Activated CD4-positive, alpha-beta T cell treated with anti-CD3 and anti-CD28 coated beads for 24 hours (primary cell): ENCODE measurements at places on chromosomes 3 and 15.

DNA sequence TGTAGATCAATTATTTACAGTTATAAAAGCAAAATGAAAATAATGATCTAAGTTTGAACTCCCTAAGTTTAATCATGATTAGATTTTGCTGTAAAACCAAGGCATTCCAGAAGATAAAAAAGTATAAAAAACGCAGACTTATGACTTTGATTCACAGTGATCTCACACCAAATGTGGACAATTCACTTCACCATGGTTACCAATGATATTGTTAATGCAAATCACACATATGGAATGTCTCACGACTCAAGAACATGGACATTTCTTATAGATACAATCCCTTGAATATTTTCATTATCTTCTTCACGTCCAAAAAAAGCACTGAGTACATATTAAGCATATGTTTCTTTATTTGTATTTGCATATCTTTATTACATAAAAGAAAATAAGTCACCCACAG lies 1054.2 kb downstream of the NAALADL2 start:
- DNase-seq, result no peak

- no peak for DNase-seq
These were observed 519.3 kb upstream of the CADM2 start for GRCh38 chr3:84439476-84439875.

GRCh38 chr3:123053107-123053506 lies 13.7 kb upstream of the PDIA5 start:
- DNase-seq, result no peak

GRCh38 chr3:4776980-4777581 lies 202.2 kb upstream of the BHLHE40 start:
- no peak for DNase-seq

DNA sequence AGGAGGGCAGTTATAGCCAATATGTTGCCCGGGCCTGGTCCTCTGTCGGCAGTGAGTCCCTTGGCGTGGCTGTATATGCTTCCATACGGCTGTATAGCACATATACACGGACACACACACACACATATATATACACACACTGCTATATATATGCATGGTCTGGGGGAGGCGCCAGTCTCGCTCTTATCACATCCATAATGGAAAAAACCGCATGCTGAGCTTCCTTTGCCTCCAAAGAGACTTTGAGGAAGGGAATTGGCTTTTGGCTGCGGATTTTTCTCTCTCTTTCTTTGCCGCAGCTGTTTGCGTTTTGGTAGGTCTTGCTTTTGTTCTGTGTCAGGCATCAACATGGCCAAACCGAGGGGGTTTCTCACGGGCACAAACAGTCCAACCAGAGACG lies 11.3 kb upstream of the TMEM115 start:
- no peak for DNase-seq

- no peak for DNase-seq
These were observed 80.7 kb upstream of the ALDH1L1 start for GRCh38 chr3:126261037-126261436.

DNA sequence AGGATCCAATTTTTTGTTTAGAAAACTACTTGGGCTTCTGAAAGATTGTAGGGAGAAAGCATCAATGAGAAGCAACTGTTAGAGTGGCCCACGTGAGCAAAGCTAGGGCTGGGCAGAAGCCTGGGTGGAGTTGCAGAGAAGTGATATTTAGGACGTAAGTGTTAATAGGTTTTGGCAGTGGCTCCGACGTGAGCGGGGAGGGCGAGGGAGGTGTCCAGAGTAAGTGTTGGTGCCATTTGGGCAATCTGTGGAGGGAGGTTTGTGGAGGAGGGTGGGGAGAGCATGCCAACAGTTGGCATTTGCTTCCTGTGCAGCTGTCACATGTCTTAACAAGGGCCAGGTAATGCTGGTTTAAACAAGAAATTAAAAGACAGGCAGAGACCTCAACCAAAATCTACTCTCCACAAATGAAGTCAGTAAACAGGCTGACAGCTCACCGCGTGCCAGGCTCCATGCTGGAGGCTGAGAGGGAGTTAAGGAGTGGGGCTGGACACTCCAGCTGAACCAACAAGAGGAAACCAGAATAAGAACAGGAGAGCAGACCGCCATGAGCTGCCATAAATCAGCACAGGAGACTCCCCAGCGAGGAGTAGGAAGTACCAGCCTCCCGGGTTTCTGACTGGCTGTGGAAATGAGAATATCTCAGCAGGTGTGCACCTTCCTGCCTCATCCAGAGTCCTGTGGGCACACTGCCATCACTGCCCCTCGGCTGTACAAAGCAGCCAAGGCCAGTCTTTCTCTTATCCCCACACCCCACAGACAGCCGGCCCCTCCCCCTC lies 232.6 kb downstream of the ABHD5 start:
- no peak for DNase-seq

- no peak for DNase-seq
These were observed 136.9 kb downstream of the NUP210 start for GRCh38 chr3:13282986-13283876.

- no peak for DNase-seq
These were observed 9.5 kb downstream of the NECTIN3 start for GRCh38 chr3:111081008-111081545.

DNA sequence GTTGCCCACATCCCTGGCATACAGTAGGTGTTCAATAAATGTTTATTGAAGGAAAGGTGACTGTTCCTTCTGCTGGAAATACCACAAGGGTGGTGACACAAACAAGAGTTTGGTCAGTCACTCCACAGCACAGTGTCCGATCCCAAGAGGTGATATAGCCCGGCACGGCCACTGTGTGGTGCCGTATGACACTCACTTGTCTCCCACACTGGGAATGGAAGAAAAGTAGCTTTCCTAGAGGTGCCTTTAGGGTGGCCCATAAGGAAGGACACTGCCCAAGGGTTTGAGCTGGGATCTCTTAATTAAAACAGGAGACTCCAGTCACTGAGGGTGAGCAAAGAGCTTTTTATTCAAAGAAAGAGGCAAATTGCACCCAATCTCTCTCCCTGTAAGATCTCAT lies 40.5 kb downstream of the TGM4 start:
- DNase-seq, result no peak

DNA sequence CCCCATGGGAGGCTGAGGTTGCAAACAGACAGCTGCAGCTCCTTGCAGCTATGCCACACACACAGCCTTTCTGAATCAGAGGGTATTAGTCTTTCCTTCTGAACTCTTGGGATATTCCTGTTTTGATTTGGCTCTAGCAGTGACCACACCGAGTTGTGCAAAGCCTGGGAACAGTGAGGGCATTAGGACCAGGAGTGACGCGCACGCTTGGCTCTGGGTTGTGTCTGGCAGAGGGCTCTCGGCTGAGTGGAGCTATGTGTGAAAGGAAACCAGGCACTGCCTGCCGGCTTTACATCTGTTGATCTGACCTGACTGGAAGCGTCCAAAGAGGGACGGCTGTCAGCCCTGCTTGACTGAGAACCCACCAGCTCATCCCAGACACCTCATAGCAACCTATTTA lies at the start of gene GALNT15:
TSS of gene GALNT15 (plus strand) at position 292 of the 400 bp plus-strand sequence. CDS start 472 bp downstream, outside the sequence.
- DNase-seq, result no peak

DNA sequence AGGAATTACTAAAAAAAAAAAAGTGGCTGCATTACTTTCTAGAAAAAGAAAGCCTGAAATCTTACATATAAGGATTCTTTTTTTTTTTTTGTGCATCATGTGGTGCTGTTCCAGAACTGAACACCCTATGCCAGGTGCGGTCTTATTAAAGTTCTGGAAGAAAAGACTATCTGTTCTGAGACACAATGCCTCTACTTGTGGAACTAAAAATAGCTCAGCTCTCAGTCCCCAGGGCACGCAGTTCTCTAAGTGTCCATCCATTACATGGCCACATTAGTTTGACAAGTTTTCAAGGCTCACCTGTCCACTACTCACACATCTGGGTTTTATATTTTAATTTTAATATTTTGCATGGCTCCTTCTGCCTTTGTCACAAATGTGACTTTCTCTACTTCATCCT lies 126.6 kb upstream of the ADAMTS9 start:
- DNase-seq, result no peak

DNA sequence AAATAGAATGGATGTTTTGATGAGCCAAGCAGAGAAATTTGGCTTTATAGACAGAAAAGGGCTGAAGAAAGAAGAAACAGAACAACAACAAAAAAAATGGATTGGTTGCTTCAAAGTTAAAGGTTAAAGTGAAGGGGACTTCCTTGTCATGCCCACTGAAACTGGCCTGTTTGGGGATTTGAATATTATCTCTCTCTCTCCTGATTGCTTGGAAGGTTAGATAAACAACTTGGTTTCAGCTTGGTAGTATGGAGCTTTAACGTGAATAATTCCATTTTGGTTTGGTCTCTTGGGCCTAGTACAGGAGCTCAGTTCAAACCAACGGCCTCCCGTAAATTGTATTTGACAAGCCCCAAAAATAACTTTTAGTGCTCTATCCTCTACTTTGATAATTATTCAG lies 70.8 kb upstream of the MBNL1 start:
- no peak for DNase-seq

GRCh38 chr3:87161417-87161816 lies 65.7 kb upstream of the CHMP2B start:
- DNase-seq, result no peak

GRCh38 chr3:27696906-27697305 lies 25.2 kb downstream of the EOMES start:
- DNase-seq, result no peak

- DNase-seq, result no peak
These were observed 113.4 kb downstream of the FBLN2 start for GRCh38 chr3:13662238-13662847.

- no peak for DNase-seq
These were observed 28.7 kb upstream of the LHFPL4 start for GRCh38 chr3:9582332-9582731.

- DNase-seq, result no peak
These were observed 67.1 kb downstream of the GRM7 start for GRCh38 chr3:6928064-6928463.

DNA sequence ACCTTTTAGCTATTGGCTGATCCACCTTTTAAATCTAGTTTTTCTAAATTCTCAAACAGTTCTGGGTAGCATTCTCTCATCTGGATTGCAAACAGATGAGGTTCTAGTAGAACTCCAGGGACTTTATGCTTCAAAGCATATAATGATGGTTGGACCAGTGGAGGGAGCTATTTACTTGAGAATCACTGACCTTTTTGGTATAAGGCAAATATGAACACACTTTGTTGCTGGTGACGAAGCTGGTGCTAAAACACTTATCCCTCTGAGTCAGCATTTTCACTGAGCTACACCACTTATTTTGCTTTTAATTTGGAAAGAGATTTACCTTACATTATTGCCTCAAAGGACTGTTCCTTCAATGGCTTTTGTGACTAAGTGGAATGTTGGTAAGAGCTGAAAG lies 58.6 kb upstream of the SLITRK3 start:
- DNase-seq, result no peak

GRCh38 chr3:17074559-17074958 lies 189.8 kb downstream of the PLCL2 start:
- DNase-seq, result no peak

- DNase-seq, result no peak
These were observed 88.9 kb downstream of the ASB7 start for GRCh38 chr15:100691321-100691720.

GRCh38 chr15:67914537-67915460 lies 75.0 kb upstream of the RNU6-1 start:
- no peak for DNase-seq

DNA sequence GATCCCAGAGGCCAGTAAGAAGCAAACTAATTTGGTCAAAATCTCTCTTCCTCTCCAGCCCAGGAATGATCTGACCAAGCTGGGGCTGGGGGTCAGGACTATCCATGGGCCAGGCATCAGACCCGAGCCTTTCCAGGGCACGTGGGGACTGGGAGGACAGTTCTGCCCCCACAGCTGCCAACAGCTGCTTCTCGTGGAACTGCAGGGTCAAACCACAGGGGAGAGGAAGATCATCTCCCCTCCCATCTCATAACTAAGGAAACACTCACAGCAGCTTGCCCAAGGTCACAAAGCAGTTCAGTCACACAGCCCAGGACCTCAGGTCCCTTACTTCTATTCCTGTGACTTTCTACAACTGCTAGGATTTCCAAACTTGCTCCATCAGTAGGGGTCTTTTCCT lies 47.1 kb downstream of the DAPK2 start:
- DNase-seq, result no peak

- DNase-seq, result no peak
These were observed 46.5 kb upstream of the CLDN18 start for GRCh38 chr3:137963463-137963862.

DNA sequence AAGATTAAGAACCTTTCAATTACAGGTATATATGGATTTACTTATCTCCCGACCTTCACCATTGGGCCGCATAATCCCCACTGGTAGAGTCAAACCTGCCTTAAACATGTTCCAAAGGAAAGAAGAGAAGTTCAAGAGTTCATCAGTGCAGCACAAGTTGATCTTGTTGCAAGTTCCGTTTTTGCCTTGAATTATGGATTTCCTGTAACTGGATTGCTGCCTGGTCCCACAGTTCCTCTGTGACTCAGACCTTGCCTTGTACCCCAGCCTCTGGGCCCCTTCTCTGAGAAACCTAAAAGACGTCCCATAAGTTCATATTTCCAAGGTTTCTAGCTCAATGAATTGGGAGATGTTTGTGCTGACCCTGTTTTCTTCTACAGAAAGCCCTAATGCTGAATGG lies 112.5 kb upstream of the THBS1 start:
- DNase-seq, result no peak

DNA sequence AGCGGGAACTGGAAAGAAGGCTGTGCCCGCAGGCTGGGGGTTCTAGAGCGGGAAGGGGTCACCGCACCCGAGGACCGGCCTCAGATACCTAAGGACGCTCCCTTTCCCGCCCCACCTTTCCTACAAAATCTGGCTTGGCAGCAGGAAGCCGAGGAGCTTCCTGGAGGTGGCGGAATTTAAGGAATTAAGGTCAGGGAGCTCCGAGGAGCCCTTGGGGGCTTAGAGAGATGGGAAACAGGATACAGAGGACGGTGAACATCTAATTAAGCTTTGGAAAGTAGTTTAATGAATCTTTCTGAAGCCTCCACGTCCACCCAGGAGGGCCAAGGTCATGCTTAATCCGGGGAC lies 507 bp upstream of the AP3B2 start:
- DNase-seq, result no peak

DNA sequence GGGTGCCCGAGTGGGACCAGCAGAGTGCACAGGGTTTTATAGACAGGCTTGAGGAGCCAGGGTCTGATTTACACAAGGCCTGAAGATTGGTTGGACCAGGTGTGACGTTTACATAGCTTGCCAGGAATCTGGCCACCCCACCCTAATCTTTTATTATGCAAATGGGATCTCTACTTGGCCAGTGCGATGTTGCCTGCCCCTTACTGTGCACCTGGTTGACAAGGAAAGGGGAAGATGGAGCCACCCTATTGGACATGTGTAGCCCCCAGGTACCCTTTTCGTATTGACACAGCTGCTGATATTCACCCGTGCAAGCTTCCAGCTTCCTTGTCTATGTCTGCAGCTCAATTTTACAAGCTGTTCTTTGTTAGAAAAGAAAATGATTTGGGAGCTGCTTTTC lies 132.0 kb downstream of the ARNT2 start:
- DNase-seq, result no peak

DNA sequence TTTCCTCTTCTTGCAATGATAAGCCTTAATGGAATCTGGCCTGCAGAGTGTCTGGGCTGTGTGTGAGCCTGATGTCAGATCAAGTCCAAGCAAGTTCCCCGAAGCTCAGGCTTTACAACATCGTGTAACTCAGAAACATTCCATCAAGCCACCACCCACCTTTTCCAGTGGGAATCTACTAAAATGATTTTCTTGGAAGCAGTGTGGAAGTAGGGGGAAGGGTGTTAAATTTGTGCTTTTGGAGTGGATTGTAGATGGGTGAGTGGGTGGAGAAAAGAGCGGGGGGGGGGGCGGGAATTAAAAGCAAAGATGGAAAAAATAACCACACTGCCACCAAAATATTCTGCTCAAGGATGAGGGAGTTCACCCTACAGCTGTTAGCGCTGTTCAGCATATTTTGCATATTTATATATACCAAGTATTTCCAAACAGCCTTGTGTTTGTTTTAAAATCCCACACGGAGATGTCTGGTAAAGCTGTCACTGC lies 53.6 kb downstream of the VGLL3 start:
- DNase-seq, result no peak
